ENCODE measurements at places on chromosomes 13 and 19. TPM values are rescaled to one million over a fixed set of nuclear protein-coding genes. Genes with fewer than 3 reads are reported as not detected.

CEACAM7 gene
- not detected for total RNA-seq

KL gene
- 0.36 TPM for total RNA-seq

ITGBL1 gene
- total RNA-seq: not detected

KISS1R gene
- total RNA-seq: 6.6 TPM

PGLYRP1 gene
- not detected for total RNA-seq

TEKTIP1 gene
- 2.5 TPM for total RNA-seq

GRCh38 chr19:3062165-3063105, at the start of gene TLE5:
Gene TLE5, minus strand, starts transcription at chr19:3062495. Its CDS starts 295 bp downstream, at chr19:3062200.
- H3K4me3 ChIP-seq: peak within 1 kb of the TSS; percentile 84
- peak within 1 kb of the TSS; percentile 91 for H3K27ac ChIP-seq

GRCh38 chr19:10699650-10700335, 1.4 kb upstream of the QTRT1 start:
- no peaks in the 10 kb centered on the region for H3K36me3 ChIP-seq
- H3K4me3 ChIP-seq: no peak overlapping the region
- H3K27ac ChIP-seq: no peak overlapping the region
- peaks cover 8% of the 10 kb centered on the region for H3K27me3 ChIP-seq
- peak; percentile 89 for DNase-seq

GRCh38 chr13:90898811-90899210, 448.7 kb upstream of the MIR17HG start:
- H3K4me3 ChIP-seq: no peak overlapping the region
- no peak for DNase-seq
- no peaks in the 10 kb centered on the region for H3K4me1 ChIP-seq
- H3K27ac ChIP-seq: no peak overlapping the region
- H3K27me3 ChIP-seq: no peaks in the 10 kb centered on the region
- H3K36me3 ChIP-seq: no peaks in the 10 kb centered on the region

DNA sequence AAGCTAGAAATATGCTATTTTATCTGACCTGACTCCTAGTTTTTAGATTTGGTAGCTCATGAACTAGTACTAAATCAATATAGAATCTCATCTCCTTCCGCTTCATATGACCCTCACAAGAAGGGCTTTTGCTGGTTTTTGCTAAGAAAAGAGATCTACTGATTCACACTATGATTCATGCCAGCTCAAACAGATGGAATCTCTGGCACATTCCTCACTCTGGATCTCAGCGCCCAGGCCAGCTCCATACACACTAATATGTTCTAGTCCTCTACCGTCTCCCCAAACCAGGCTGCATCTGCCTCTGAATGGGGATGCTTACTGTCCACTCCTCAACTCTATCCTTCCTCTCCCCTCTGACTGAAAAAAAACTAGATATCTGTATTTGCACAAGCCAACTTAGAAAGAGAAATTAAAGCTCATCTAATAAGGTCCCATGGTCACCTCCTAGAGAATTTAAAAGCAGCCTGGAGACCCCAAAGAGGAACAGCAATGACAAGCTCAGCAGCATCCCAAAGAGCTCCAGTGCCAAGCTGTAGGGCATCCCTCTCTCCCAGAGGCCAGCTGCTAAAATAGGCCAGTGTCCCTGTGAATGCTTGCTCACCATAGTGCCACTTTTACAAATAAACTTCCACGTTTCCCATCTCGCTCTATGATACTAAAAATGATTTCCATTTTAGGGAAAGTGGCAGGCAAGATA, 74.9 kb downstream of the LHFPL6 start:
- no peak overlapping the region for H3K4me3 ChIP-seq
- H3K27me3 ChIP-seq: peaks cover 26% of the 10 kb centered on the region
- no peak for DNase-seq
- no peak overlapping the region for H3K27ac ChIP-seq
- H3K36me3 ChIP-seq: no peaks in the 10 kb centered on the region

GRCh38 chr13:111201304-111201940, 86.3 kb downstream of the ARHGEF7 start:
- H3K27ac ChIP-seq: peak overlapping the region; percentile 8
- DNase-seq: peak; percentile 21
- H3K36me3 ChIP-seq: peaks cover 25% of the 10 kb centered on the region
- peaks cover 55% of the 10 kb centered on the region for H3K4me1 ChIP-seq

DNA sequence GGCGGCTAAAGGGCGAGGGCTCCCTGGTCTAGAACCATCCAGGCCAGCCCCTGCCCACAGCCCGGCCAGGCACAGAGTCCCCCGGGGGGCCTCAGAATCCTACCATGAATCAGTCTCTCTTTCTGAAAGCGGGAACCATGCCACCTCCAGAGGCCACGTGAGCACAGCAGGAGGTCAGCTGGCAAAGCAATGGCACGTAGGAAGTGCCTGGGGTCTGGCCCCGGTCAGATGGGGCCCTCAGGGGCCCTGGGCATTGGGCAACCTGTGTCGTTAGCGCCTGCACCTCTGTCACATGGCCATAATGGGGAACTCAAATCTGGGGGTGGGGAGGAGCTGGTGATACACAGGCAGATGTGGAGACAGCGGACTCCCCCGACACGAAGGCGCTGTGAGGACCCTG, 8.8 kb downstream of the MFSD12 start:
- H3K4me3 ChIP-seq: no peak overlapping the region
- H3K36me3 ChIP-seq: peaks cover 8% of the 10 kb centered on the region
- peaks cover 23% of the 10 kb centered on the region for H3K4me1 ChIP-seq
- H3K27ac ChIP-seq: no peak overlapping the region
- DNase-seq: no peak

GRCh38 chr19:20252613-20253012, 85.6 kb downstream of the ZNF486 start:
- H3K27me3 ChIP-seq: no peaks in the 10 kb centered on the region
- H3K27ac ChIP-seq: no peak overlapping the region
- H3K4me1 ChIP-seq: no peaks in the 10 kb centered on the region
- H3K4me3 ChIP-seq: no peak overlapping the region

DNA sequence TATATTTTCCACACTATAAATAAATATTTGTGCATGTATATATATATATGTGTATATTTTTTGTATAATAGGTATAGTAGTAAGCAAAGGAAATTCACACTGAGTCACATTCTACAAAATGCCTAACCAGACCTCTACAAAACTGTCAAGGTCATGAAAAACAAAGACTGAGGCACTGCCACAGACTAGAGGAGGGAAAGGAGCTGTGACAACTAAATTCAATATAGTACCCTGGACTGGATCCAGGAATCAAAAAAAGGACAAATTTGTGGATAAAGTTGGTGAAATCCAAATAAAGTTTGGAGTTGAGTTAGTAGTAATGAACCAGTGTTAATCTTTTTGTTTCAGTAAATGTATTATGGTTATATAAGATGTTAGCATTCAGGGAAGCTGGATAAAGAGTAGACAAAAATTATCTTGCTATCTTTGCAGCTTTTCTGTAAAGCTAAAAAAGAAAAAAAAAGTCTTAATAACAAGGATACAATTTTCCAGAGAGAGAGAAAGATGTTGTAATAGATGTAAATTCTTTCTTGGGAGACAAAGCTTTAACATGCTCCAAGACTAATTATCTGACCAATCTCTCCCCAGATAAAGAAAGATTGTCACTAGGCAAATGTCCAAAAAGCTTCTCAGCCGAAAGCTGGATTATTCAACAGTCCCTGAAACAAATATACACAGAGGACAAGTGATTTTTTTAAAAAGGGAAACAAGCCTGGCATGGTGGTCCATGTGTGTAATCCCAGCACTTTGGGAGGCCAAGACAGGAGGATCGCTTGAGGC, 19.1 kb downstream of the SYDE1 start:
- H3K27ac ChIP-seq: peak overlapping the region; percentile 13
- no peaks in the 10 kb centered on the region for H3K27me3 ChIP-seq
- DNase-seq: no peak
- H3K4me1 ChIP-seq: peaks cover 33% of the 10 kb centered on the region

DNA sequence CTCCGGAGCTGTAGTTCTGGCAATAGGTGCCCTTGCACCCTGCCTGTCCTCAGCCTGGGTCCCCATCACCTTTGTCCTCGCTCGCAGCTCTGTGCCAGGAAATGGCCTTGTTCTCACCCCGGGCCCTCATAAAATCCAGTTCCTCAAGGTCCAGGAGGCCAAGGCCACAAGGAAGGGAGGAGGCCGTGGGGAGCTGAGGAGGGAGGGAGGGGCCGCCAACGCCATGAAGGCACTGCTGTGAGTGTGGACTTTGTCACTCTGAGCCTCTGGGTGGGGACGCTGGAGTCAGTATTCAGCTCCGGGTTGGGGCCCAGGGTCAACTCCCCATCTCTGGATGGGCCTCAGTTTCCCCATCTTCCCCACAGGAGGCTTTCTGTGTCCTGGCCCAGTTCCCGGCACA, 9.2 kb upstream of the GNA11 start:
- no peak overlapping the region for H3K27ac ChIP-seq
- no peaks in the 10 kb centered on the region for H3K4me1 ChIP-seq
- no peak overlapping the region for H3K4me3 ChIP-seq
- H3K27me3 ChIP-seq: no peaks in the 10 kb centered on the region
- no peaks in the 10 kb centered on the region for H3K36me3 ChIP-seq
- DNase-seq: no peak

DNA sequence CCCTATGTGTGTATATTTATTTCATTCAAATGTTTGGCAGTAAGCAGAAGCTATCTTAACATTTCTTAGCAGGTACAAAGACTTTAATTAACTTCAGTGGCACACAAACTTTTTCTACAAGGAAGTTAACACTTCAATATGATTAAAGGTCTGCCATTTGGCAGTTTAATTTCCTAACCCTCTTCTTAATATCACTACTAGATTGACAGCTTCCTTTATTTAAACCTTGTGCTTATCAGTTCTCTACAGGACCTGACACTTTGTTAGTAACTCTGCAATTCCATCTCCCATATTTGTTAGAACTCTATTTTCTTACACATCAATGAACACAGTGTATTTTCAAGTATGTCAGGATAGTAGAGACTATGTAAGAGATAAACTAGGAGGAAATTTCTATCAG, 152.4 kb upstream of the ATXN8OS start:
- no peak overlapping the region for H3K4me3 ChIP-seq
- no peaks in the 10 kb centered on the region for H3K27me3 ChIP-seq
- no peaks in the 10 kb centered on the region for H3K4me1 ChIP-seq
- H3K27ac ChIP-seq: no peak overlapping the region
- no peak for DNase-seq
- H3K36me3 ChIP-seq: no peaks in the 10 kb centered on the region

DNA sequence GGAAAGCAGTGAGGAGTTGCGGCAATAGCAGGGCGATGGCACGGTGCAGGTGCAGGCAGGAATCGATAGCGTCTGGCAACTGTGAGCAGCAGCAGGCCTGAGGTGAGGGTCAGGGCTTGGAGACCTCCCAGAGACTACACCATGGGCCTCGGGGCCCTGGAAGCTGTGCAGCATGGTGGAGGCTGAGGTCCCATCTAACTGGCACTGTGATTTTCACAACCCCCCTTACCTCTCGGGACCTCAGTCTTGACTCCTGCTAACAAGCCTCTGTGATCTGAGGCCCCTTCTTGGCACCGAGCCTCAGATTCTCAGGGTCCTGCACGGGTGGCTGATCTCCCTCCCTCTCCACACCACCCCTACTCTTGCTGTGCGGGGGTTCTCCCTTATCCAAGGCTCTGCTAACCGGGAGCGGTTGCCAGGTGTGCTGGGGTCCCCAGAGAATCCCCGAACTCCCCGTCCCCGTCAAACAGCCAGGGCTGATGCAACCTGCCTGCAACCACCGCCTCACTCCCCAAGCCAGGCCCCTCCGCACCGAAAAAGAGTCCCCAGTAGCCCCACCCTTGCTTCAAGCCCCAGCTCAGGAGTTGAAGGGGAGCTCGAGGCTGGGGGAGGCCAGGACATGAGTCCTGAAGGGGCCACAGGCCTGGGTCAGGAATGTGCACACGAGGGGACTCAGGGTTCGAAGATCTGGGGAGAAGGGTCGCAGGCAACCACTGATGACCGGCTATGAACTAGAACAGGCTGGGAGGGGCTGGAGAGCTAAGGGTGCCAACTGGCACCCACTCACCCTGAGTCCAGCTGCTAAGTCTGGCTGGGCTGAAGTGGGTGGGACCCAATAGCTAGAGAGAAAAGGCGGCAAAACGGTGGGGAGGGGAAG, 4.8 kb upstream of the ATF5 start:
- no peaks in the 10 kb centered on the region for H3K27me3 ChIP-seq
- peaks cover 50% of the 10 kb centered on the region for H3K36me3 ChIP-seq
- peaks cover 55% of the 10 kb centered on the region for H3K4me1 ChIP-seq
- DNase-seq: no peak
- H3K27ac ChIP-seq: peak overlapping the region; percentile 77

DNA sequence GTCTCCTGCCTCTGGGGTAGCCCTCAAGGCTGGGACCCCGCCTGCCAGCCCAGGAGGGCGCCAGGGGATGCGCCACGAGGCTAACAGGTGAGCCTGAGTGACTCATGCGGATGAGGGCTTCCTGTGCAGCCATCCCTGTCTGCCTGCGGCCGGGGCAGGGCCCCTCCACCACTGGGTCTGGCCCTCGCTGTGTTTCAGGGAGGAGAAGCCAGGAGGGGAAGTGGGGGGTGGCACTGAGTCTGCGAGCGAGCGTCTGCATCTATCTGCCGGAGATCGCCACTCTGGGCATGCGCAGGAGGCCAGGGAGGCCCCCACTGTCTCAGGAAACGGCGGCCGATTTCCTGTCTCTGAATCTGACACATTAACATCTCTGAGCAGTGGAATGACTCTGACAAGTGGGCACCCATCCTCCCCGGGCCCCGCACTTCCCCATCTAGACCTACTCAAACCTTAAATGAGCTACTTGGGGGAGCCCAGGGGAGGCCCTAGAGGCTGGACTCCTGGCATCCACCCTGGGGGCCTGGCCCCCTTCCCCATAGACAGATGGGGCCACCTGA, 19.7 kb downstream of the RFX1 start:
- peaks cover 12% of the 10 kb centered on the region for H3K36me3 ChIP-seq
- H3K4me3 ChIP-seq: peak overlapping the region; percentile 65
- DNase-seq: peak; percentile 100
- peak overlapping the region; percentile 98 for H3K27ac ChIP-seq
- H3K27me3 ChIP-seq: no peaks in the 10 kb centered on the region

GRCh38 chr19:3058821-3059314, 3.4 kb downstream of the TLE5 start:
- no peaks in the 10 kb centered on the region for H3K27me3 ChIP-seq
- no peak for DNase-seq
- H3K4me1 ChIP-seq: peaks cover 55% of the 10 kb centered on the region
- H3K36me3 ChIP-seq: peaks cover 35% of the 10 kb centered on the region
- no peak overlapping the region for H3K27ac ChIP-seq
- no peak overlapping the region for H3K4me3 ChIP-seq

GRCh38 chr13:31328549-31329235, 128.9 kb downstream of the B3GLCT start:
- H3K4me3 ChIP-seq: no peak overlapping the region
- no peaks in the 10 kb centered on the region for H3K27me3 ChIP-seq
- no peaks in the 10 kb centered on the region for H3K4me1 ChIP-seq

GRCh38 chr13:114103801-114104654, 28.4 kb downstream of the RASA3 start:
- H3K36me3 ChIP-seq: peaks cover 13% of the 10 kb centered on the region
- H3K4me1 ChIP-seq: peaks cover 69% of the 10 kb centered on the region
- H3K27me3 ChIP-seq: no peaks in the 10 kb centered on the region
- no peak for DNase-seq
- peak overlapping the region; percentile 44 for H3K27ac ChIP-seq
